Iris pigment epithelial cell (primary cell): ENCODE measurements at places on chromosomes 5 and 9.

DNA sequence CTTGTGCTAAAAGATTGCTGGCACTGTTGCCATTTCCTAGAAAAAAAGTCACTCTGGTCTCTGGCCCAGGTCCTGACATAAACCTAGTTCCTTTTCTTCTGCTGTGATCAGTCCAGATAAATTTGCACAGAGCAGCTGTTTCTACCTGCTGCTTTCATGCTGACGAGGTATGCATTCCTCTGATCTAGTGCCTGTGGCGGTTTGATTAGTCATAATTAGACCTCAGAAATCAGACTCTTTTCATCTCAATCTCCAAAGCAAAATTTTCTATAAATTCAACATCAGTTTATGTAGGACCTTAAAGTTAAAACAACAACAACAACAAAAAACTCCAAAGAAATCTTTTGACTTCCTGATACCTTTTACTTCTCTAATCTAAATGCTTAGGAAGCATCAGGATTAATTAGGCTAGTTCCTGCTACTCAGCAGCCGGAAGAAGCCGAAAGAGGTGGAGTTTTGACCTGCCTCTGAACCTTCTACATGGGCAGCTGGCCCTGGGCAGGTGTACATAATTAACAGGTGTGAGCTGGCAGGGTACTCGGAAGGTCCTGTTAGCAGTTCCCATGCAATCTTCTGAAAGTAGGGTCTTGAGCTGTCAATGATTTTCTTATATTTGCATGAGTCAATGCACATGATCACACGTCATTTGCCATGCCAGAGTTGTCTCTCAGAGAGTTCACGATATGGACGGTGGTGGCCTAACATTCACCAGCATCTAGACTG, 83.3 kb upstream of the CCDC112 start:
- no peak for DNase-seq

DNA sequence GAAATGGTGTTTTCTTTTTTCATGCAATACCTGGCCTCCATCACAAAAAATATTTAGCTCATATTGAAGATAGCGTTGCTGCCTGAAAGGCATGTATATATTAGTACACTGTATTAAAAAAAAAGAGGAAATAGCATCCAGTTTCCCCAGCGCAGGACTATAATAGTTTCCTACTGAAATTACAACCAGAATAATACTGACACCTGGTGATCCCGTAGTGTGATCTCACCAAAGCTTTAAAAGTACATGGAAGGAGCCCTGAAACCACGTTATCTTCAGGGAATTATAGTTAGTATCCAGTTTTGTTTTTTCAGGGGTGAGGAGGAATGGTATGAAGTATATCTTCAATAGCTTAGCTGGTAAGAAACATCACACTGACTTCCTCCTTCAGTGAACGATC, 264.9 kb downstream of the CD180 start:
- DNase-seq: no peak

DNA sequence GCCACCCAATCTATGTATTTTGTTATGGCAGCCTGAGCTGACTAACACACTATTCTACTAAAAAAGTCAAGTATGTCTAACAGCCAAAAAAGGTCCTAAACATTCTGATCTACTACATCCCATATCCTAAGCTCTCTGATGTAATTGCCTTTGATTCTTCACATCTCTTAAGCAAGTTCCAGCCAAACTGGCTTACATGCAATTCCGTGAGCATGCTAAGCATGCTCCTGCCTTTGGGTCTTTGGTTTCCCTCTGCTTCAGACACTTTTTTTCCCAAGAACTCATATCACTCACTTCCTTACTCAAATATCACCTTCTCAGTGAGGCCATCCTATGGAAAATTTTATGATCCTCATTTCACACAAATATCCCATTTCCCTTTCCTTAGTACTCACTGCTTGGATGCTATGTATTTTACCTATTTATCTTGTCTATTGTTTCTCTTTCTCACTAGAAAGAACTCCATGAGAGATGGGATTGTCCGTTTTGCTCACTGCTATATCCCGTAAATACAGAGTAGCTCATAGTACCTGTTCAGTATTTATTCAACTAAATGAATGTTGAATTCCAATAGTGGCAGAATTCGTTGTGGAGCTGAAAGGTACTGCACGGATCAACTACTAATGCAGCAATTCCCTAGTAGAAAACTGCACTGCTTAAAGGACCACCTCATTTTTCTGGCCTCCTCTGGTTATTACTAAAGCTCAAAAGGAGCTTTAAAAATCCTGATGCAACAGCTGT, 2.3 kb upstream of the SLC12A2 start:
- DNase-seq: no peak

DNA sequence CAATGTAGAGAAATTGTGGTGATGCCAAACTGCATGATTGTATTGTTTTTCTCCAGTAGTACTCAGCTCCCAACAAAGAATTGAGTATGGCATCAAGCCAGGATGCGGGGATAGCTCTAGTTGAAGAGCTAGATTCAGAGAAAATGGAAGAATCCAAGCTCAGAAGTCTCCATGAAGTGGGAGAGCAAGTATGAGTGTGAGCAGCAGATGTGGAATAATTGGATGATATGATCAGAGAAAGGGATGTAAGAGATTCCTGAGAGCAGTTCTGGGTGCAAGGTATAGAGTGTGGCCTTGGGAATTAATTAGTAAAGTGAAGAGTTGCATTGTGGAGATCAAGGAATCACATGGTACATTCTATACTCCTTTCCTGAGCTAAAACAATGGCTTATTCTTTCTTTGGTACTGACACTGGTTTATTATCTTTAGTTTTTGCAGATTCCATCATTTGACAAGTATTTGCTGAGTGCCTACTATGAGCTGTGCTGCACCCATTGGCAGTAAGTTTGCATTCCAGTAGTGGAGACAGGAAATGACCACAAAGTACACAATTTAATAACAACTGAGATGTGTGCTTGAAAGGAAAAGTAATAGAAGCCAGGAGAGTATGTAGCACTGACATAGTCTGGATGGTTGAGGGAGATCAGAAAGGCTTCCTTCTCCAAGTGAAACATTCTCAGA, 177.1 kb downstream of the CPLANE1 start:
- peak; percentile 96 for DNase-seq

- DNase-seq: peak; percentile 64
Observed at GRCh38 chr9:94084314-94084713, at the start of gene PTPDC1. Gene PTPDC1 (plus strand): TSS chr9:94084464. CDS start chr9:94084531, 67 bp downstream.

- no peak for DNase-seq
Observed at GRCh38 chr9:124613849-124614248, 106.7 kb upstream of the NR5A1 start.

GRCh38 chr5:170860818-170861666, 776 bp upstream of the RANBP17 start:
- DNase-seq: no peak

- DNase-seq: no peak
Observed at GRCh38 chr5:72129725-72130124, 22.4 kb downstream of the MAP1B start.

DNA sequence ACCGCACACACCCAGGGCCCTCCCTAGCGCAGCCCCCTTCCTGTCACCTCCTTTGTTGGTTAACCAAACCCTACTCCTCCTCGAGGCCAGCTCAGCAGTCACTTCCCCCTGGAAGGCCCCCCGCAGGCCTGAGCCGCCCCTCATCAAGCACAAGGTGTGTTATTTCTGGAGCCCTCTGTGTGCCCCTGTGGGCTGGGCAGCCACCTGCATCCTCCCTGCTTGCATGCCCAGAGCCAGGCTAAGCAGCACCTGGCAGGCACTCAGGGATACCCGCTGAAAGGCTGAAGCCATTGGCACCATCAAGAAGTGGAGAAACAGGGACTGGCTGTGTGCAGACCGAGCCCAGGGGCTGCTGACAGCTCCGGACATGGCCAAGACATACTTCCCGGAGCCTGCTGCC, 121.8 kb downstream of the ZNF354C start:
- DNase-seq: no peak

- DNase-seq: no peak
Observed at GRCh38 chr5:143741421-143741820, 70.5 kb upstream of the HMHB1 start.

DNA sequence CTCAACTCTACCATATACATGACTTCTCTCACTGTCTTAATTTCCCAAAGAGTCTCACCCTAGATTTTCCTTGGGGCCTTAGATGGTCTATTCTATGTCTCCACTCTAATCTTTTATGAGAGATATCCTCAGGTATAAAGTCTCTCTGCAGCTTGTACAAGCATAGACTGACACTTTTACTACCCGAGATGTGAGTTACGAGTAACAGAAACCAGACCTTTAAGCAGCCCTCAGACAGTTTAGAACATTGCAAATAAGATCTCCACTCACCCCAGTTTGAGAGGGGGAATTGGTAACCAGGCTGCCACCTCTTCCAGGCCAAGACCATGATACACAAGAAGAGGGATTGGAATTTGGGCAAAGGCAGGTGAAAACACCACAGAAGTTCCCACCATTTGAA, 542.5 kb downstream of the TLE4 start:
- no peak for DNase-seq

DNA sequence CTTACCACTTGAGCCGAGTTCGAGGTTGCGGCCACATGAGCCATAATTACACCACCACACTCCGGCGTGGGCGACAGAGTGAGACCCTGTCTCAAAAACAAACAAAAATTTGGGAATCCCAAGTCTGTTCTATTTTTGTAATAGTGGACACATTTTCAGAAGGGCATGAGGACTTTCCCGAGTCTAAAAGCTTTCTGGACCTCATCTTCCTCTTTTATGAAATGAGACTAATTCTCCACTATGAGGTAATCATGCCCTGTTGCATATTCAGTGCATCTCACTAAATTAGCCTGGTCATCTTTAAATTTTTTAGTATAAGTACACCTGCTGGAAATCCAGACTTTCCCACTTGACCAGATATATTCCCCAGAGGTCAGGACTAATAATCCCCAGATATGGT, 55.7 kb downstream of the GGTA1 start:
- DNase-seq: no peak

DNA sequence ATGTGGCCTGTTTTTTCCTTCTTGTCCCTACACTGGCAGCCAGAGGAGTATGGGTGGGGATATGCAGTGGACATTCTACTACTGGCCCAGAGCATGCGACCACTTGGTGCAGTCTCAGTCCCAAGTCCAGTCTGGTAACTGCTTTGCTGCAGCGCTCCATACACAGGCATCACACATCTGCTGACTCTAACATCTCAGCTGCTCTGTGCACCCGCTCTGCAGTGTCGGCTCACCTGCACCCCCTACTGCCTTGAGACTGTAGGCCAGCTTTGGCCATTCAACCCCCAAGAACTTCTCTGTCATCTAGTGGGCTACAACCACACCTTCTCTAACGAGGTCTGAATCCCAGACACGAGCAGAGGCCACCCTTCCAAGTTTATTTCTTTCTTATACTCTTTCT, 46.4 kb upstream of the SLCO6A1 start:
- DNase-seq: no peak

DNA sequence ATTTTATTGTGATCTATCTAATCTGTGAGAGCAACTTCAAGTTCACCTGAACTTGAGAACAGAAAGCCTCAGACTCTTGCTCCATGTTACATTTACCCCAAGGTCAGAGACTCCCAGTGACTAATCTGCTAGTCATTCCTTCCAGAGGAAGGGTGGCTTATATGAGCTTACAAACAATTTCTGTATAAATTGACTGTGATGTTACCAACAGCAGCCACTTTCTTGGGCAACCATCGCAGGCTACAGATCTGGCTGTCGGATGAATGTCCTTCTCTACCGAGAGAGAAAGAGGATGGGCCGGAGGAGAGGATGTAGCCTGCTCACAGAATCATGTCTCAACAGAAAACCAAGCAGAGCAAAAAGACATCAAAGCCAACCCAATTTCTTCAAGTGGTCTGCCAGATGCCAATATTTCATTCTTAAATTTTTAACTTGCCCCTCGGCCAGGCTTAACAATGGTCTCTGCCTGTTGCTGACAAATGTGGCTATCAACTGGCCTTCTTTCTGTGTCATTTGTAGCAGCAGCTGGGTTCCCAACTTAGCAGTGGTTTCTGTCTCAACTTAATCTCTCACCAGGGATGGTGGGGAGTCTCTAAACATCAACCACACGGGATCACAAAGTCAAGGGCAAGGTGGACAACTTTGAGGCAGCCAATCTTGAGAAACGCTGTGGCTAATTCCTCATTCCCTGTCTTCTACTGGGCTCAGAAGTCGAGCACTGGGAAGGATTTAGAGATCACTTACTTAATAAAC, 81.3 kb downstream of the RAPGEF1 start:
- DNase-seq: peak; percentile 98

DNA sequence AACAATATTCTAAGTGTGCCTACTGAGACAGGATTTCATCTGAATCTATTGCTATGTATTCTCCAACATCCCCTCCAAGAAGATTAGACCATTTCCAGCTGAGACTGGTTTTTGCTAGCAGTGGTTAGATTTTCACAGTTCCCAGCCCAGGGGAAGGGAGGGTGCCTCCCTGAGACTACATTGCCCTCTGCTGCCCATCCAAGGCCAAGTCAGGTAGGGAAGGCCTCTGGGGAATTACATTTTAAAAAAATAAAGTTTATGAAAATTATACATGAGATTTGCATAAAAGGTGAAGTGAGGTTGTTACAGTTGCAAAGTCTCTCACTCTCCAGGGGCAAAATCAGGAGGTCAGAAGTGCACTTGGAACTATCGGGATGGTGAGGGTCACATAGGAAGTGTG, 28.0 kb upstream of the SYK start:
- DNase-seq: no peak

GRCh38 chr5:142215915-142216681, 107.5 kb downstream of the NDFIP1 start:
- peak; percentile 98 for DNase-seq

- DNase-seq: no peak
Observed at GRCh38 chr9:136532799-136533774, 12.8 kb downstream of the NOTCH1 start.

DNA sequence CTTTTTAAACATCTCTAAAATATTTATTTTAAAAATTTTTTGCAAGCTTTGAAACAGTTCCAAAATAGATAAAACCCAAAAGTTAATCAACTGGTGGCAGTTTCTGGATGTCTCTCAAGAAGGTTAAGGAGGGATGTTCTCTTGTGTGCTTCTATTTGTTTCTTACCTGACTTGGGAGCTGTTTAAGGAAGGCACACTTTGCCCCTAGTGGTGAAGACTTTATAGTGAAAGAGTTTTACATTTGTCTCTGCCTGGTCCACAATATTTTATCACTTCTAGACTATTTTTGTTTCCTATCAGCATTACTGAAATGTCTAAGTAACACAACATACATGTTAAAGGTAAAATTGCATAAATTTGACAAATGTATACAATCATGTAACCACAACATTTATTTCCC, 552.8 kb downstream of the SEMA5A start:
- DNase-seq: peak; percentile 32
